ENCODE measurements at places on chromosomes 6 and 20. TPM values are rescaled to one million over a fixed set of nuclear protein-coding genes. Genes with fewer than 3 reads are reported as not detected.

RIMS4 gene
- not detected for total RNA-seq

ZBP1 gene
- not detected for total RNA-seq

BPI gene
- not detected for total RNA-seq

PLAGL1 gene
- 8.7 TPM for total RNA-seq

SLC22A3 gene
- total RNA-seq, result 0.09 TPM

HSD17B8 gene
- 4.7 TPM for total RNA-seq

TFAP2C gene
- not detected for total RNA-seq

CRIP3 gene
- not detected for total RNA-seq

RPN2 gene
- 198 TPM for total RNA-seq

NDRG3 gene
- 14.8 TPM for total RNA-seq

ULBP3 gene
- 9.2 TPM for total RNA-seq

NAPB gene
- 5.8 TPM for total RNA-seq

C6orf141 gene
- total RNA-seq, result 11.3 TPM

ZSCAN12 gene
- 6.3 TPM for total RNA-seq

SSTR4 gene
- not detected for total RNA-seq

HLA-DRB5 gene
- 0.19 TPM for total RNA-seq

EYA4 gene
- total RNA-seq, result under 0.01 TPM

PRDM1 gene
- total RNA-seq, result 0.94 TPM

GABRR1 gene
- not detected for total RNA-seq

ELMO2 gene
- 24.0 TPM for total RNA-seq

CRISP3 gene
- not detected for total RNA-seq

CHRNA4 gene
- total RNA-seq, result not detected

GNAS-AS1 gene
- total RNA-seq, result 0.85 TPM

OSER1 gene
- 30.8 TPM for total RNA-seq

CNBD2 gene
- total RNA-seq, result 3.1 TPM
